ENCODE measurements at places on chromosomes 3 and 15.
A peak's percentile ranks its signal among the peaks of the same experiment; 100 is the strongest.

DNA sequence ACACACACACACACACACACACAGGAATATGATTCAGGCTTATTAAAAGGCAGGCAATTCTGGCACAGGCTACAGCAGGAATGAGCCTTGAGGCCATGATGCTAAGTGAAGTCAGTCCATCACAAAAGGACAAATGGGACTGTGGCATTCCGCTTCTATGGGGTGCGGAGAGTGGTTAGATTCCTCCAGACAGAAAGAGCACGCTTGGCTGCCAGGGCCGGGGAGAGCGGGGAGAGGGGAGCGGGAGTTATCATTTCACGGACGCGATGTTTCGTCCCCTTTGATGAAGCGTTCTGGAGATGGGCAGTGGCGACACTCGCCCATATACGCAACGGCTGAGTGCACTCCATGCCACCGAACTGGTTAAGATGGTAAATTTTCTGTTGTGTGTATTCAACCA, 58.5 kb upstream of the FAM174B start:
- DNase-seq: peak; percentile 25

DNA sequence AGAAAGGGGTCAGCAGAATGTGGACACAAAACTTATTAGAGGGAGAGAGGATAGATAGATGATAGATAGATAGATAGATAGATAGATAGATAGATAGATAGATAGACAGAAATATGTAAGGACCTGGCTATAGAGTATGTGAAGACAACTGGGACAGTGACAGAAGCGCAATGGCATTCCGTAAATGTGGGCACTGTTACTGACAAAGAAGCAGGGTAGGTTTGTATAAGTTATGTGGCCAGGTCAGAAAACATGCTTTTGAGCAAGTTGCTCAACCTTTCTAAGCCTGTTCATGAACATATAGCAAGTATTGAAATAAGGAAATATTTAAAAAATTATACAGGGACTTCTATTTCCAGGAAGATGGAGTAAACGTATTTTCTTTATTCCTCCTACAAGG, 17.3 kb upstream of the SNTN start:
- DNase-seq: no peak

DNA sequence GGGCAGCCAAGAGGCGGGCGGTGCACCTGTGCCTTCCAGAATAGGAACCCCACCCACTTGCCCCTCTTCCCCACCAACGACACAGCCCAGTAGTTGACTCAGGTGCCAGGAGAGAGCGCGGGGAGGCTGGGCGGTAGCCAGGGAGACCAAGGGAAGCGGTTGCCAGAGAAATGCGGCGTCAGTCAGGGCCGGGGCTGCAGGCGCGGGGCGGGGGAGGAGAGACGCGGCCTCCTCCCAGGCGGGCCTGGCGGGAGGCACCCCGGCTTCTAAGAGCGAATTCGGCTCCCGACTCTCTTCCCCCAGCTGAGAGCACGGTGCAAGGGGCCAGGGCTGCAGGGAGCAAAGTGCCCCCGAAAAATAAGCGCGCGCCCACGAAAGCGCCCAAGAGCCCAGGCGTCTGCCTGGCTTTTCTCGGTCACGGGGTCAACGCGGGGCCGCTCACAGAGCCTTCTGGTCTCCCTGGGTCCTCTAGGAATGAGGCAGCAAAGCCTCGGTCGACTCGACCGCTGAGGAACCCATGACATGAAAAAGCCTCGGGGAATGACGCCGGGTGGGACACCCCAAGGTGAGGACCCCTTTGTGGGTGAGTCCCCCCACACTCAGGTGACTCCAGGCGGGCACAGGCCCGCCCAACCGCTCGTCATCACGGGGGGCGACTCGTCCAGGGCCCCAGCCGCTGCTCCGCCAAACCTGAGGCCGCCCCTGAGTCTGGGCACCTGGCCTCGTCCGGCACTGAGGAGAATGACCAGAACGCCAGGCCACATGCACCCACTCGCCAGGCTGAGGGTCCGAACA, 716 bp downstream of the CPEB1 start:
- DNase-seq: no peak

DNA sequence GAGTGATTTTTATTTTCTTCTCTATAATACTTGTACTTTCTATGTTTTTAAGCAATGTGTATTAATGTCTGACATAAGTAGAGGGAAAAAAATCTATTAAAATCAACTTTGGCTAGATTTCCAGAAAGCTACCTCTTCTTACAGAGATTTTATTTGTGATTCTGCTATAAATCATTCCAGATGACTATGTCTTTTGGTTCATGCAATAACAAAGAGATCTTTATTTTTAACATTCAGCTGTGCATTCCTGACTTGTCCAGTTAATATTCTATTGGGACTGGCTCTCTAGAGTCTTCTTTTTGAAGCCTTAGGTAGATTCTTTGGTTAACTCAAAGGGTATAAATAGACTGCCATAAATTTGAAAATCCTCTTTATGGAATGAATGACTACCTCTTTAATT, 74.3 kb upstream of the ARPP21 start:
- no peak for DNase-seq

- DNase-seq: no peak
These were observed 147.7 kb downstream of the CADPS start for GRCh38 chr3:62727536-62727935.

DNA sequence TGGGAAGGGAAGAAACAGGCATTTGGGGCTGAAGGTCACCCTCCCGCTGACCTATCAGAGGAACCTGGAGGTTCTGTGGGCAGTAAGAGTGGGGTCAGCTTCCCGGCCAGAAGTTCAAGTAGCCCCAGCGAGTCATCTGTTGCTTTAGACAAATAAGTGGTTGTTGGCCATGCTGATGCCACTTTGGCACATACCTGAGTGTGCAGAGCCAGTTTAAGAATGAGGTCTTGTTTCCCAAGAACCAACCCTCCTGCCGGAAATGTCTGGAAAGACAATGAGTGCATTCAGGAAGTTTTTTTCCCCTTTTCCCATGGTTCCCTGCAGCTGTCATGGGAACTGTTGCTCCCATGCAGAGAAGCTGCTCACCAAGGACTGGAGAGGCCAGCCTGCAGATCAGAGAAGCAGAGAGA, 166.7 kb downstream of the ZNF621 start:
- DNase-seq: no peak

DNA sequence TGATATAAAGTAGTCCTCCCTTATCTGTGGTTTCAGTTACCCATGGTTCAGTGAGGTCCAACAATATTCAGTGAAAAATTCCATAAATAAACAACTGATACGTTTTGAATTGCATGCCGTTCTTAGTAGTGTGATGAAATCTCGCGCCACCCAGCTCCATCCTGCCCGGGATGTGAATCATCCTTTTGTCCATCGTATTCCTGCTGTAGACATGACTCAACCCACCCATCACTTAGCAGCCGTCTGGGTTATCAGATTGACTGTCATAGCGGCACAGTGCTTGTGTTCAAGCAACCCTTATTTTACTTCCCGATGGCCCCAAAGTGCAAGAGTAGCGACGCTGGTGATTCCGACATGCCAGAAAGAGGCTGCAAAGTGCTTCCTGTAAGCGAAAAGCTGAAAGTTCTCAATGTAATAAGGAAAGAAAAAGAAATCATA, 48.0 kb upstream of the MEX3B start:
- DNase-seq: no peak

DNA sequence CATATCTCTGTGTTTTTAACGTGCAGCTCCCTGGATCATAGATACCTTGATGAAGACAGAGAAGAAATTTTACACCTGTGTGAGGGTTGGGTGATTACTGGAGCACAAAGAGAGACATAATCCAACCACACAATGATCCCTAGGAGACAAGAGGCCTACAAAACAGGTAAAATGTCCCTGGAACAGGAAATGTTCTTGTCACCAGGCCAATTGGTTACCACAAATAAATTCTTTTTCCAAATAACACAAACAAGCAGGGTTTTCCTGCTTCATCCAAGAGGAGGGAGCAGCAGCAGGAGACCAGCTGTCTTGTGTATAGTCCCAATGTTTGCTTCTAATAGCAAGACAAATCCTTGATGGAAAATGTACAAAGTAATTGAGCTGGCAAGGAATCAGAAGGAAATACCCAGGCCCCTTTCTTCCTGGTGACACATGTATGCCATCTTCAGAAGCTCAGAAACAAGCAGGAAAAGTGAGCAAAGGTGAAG, 1.4 kb downstream of the MGLL start:
- DNase-seq: no peak

DNA sequence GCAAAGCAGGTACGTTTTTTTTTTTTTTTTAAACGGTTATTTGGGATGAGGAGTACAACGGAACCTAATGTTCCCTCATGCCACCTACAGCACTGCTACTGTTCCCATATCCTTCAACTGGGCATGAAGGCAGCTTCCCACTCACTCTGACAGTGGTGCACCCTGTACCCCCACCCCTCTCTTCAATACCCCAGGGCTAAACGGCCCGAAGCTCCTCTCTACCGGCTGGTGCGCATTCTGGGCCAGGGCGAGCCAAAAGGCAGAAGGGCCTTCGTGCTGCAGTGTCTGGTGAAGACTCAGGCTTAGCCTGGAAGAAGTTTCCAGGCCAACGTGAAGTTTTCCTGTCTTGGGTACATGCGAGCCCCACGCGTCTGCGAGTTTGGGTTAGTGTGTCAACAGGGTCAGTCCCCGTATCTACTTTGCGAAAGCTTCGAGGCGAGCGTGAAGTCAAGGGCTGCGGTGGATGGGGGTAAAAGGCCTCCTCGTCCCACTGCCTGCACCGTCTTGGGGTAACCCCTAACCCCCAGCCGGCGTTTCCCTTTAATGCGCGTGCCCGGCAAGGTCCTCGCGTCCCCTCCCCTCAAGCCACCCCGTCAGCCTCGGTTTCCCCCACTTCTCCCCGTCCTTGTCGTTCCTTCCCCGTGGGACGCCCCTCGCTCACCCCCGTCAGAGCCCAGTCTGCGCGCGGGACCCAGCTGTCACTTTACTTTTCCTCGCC, 765 bp upstream of the UBE2E2 start:
- DNase-seq: peak; percentile 78

DNA sequence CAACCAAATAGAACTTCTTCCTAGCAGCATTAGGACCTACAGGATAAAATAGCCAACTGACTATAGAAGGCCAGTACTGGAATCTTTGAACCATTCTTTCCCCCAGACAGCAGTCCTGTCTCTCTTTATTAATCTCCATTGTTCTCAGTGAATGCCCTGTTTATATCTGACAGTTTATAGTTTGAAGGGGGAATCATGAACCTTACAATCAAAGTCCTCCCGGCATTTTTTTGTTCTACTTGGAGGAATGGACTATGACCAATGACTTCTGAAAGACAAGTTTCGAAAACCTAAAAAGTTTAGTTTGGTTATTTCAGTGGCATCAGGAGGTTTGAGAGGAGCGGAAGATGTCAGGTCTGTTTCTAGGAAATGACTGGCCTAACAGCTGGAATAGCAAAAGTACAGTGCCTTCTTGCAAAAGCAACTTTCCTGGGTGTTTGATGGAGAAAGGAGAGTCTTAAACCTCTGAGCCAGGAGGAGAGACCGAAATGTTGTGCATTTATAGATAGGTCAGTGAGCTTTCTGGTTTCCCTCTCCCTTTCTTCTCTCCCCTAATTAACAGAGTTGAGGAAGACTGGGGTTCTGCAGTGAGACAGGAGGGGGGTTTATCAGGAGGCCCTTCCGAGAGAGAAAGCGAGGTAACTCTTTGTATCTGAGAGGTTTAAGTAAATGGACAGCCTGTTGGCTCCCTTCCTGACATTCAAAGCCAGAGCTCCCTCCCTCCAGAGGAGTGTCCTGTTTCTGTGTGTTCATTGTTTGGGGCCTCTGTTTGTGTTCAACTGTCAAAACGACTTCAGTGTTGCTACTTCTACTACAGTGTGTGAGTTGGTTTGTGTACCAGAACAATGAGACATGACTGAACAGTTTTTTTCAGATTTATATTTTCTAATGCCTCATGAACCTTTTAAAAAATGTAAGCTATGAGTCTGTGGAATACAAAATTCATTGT, 383.0 kb upstream of the RARB start:
- DNase-seq: no peak

DNA sequence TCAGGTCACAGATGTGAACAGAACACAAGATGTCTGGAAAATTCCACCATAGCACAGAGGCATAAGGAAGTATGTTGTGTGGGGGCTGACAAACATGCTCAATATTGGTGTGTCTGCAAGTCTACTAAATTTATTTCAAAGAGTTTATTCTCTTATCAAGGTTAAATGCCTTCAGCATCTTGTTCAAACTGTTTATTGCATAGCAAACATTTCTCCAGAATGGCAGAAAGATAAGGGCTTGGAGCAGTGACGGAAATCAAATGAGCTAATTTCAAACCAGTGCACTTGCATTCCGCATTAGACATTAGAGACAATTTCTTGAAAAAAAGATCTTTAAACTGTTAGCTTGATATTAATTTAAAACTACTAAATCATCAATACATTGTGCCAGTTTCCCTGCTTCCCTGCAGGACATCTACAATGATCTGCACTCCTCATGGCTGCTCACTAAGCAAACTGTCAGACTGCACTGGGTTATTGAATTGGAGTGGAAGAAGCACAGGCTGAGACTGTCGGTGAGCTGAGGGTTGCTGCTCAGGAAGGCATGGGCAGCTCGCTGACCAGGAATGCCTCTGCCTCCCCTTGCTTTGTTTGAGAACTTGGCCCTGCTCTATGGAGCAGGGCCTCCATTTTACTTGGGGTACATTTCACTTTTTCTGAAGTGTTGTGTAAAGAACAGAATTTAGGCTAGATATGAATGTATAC, 89.4 kb downstream of the KCNAB1 start:
- DNase-seq: no peak

GRCh38 chr3:48364840-48365239, 7.2 kb upstream of the FBXW12 start:
- no peak for DNase-seq

DNA sequence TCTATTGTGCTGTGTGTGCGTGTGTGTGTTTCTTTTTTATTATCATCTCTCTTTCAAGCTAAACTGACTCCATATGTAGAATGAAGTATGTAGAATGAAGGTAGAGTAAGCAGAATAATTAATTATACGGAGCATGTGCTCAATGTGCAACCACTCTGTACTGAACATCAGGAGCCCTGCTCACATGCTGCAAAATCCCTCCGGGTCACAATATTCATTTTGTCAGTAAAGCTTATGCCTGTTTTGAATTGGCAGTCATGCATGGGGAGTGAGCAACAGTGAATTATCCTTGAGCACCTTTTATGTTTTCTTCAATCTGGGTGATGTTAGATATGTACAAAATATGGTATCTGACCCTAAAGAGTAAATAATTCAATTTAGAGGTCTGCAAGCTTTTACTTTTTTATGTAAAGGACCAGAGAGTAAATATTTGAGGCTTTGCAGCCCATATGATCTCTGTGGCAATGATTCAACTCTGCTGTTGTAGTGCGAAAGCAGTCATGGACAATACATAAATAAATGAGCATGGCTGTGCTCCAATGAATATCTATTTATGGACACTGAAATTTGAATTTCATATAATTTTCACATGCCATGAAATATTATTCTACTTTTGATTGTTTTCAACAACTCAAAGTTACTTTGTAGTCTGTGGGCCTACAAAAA, 199.9 kb downstream of the VGLL3 start:
- no peak for DNase-seq

DNA sequence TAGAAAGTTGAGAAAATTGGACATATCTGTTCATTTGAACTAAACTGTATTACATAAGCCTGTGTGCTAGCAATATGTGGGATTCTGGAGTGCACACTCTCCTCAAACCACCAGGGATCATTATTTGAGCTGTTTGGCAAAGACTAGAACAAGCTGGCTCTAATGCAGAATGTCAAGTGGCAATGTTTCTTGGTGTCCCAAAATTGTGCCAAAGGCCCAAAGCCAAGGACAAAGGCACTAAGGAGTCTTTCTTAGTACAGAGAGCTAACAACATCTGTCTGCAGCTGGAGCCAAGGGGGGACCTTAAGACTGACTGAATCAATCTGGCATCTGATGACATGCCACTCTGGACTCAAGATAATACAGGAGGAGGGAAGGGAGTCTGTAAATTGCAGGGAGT, 76.7 kb upstream of the STRIT1 start:
- DNase-seq: no peak

Measured in anterior cingulate cortex (tissue), 58 donors.